ENCODE measurements at places on chromosomes 5 and 9. TPM values are rescaled to one million over a fixed set of nuclear protein-coding genes. Genes with fewer than 3 reads are reported as not detected.
A peak's percentile ranks its signal among the peaks of the same experiment; 100 is the strongest.

The SHB gene
- 23.8 TPM for total RNA-seq

The CAMK4 gene
- not detected for total RNA-seq

GRCh38 chr9:134908524-134909309 is 9.0 kb downstream of the FCN1 start:
- no peaks in the 10 kb centered on the region for H3K4me1 ChIP-seq
- H3K27ac ChIP-seq = no peak overlapping the region
- H3K36me3 ChIP-seq = no peaks in the 10 kb centered on the region
- DNase-seq = no peak
- peaks cover 91% of the 10 kb centered on the region for H3K27me3 ChIP-seq
- no peak overlapping the region for H3K4me3 ChIP-seq

DNA sequence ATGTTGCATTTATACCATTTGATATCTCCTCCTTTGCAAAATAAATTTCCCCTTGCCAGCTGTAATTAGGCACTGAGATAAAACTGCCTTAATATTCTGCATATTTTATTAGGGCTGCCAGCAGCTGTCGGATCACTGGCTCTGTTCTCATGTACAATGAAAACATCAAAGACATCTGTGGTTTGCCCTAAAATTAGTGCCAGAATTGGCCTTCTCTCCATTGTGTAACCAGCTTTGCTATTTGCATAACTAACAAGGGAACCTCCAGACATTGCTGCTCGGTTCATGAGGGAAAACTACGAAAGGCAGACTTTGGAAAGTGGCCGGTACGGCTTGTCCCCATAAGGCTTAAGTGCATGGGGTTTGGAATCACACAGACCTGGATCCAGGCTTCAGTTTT is 45.5 kb upstream of the KIF2A start:
- H3K4me3 ChIP-seq = no peak overlapping the region
- no peak for DNase-seq
- H3K27ac ChIP-seq = no peak overlapping the region
- no peaks in the 10 kb centered on the region for H3K4me1 ChIP-seq

The PCDHA12 gene
- not detected for total RNA-seq

The C5orf58 gene
- not detected for total RNA-seq

The GARIN3 gene
- total RNA-seq = not detected

- no peak overlapping the region for H3K4me3 ChIP-seq
- H3K4me1 ChIP-seq = no peaks in the 10 kb centered on the region
- H3K27me3 ChIP-seq = 0 out of 2 replicates have a peak, but pooled peaks cover 2% of the 10 kb centered on the region
- no peak for DNase-seq
Measured at GRCh38 chr5:117072439-117072838, 497.8 kb upstream of the SEMA6A start.

- H3K36me3 ChIP-seq = no peaks in the 10 kb centered on the region
- H3K27ac ChIP-seq = peak overlapping the region; percentile 23
- peak; percentile 35 for DNase-seq
- no peak overlapping the region for H3K4me3 ChIP-seq
Measured at GRCh38 chr5:65198456-65199120, 283.1 kb downstream of the ADAMTS6 start.

DNA sequence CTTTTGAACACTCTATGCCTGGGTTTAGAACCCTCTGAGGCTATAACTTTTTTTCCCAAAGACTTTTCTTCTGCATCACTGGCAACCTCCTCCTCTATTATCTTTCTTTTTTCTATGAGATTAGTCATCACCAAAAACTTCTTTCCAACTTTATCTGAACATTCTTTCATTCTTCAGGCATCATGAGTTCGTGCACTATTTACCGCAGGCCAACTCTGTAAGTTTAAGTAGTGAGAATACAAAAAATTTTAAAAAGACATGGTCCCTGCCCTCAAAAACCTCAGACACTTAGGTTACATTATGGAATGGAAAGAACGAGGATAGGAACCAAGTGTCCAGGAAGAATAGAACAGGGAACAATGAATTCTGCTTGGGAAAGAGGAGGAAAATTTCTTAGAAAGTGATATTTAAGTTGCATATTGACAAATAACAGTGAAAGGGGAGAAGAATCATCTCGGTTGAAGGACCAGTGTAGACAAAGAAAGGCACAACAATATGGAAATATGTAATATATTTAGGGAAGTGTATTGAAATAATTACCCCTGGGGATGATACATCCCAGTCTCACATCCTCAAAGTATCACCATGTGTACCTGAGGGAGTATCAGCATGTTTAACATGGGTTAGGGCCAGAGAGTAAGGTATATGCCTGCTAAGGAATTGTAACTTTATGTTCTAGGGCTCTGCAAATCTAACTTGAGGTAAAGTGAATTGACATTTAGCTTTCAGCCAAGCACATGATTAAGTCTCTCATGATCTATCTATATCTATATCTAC is 196.5 kb upstream of the NREP start:
- no peaks in the 10 kb centered on the region for H3K27me3 ChIP-seq
- H3K4me3 ChIP-seq = no peak overlapping the region
- H3K4me1 ChIP-seq = no peaks in the 10 kb centered on the region
- H3K36me3 ChIP-seq = no peaks in the 10 kb centered on the region
- DNase-seq = no peak
